Activated T-helper 1 cell treated with anti-CD3 and anti-CD28 coated beads, Interleukin-12 subunit alpha, Interleukin-12 subunit beta, Interleukin-2, Interleukin-4 antibody, amounts not matched to agents 30 ng/mL and 10 ng/mL and 1 ng/mL, durations not matched to agents 14 hours and 24 hours and 36 hours (primary cell): ENCODE measurements at places on chromosomes 1 and 21.

- H3K4me3 ChIP-seq: no peak overlapping the region
- H3K4me1 ChIP-seq: no peaks in the 10 kb centered on the region
- no peaks in the 10 kb centered on the region for H3K27me3 ChIP-seq
- no peaks in the 10 kb centered on the region for H3K36me3 ChIP-seq
- no peak for DNase-seq
These were observed 402.6 kb upstream of the NFIA start for GRCh38 chr1:60679524-60680375.

- no peaks in the 10 kb centered on the region for H3K4me1 ChIP-seq
- DNase-seq: no peak
- H3K4me3 ChIP-seq: no peak overlapping the region
- no peak overlapping the region for H3K27ac ChIP-seq
These were observed 76.6 kb downstream of the NGF start for GRCh38 chr1:115261496-115261895.

DNA sequence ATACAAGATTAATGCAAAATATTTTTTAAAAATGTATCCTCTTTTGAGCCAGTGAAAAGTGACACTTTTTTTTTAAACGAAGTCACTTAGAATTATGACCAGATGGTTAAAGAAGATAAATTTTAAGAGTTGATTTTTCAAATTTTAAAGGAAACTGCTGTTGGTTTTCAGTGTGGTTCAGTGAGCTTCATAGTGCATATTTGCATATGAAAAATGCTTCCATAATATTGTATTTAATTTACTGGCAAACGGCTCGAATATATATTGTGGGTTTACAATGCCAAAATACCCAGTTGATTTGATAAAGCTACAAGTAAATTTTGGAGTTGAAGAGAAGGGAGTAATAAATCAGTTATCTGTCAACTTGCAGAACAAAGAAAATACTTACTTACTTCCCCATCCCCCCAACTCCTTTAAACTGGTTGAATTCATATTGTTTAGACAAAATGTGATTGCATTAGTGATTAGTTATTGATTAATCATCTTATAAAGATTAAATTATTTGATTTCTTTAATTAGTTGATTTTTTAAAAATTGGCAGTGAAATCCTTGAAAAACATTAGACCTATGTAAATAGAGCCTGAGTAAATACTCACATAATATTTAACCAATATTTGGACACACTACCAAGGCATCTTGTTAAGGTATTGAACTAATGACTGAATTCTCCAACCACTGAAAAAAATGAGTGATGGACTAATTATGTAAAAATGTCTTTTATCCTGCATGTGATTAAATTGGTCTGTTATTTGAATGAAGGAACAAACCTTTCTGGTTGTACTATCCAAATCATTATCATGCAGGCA is 122.8 kb upstream of the APP start:
- H3K4me3 ChIP-seq: no peak overlapping the region
- H3K27ac ChIP-seq: no peak overlapping the region
- H3K36me3 ChIP-seq: no peaks in the 10 kb centered on the region
- no peak for DNase-seq
- H3K4me1 ChIP-seq: no peaks in the 10 kb centered on the region
- H3K27me3 ChIP-seq: no peaks in the 10 kb centered on the region

- H3K36me3 ChIP-seq: no peaks in the 10 kb centered on the region
- H3K27ac ChIP-seq: no peak overlapping the region
- peaks cover 7% of the 10 kb centered on the region for H3K4me1 ChIP-seq
- no peak overlapping the region for H3K4me3 ChIP-seq
- no peaks in the 10 kb centered on the region for H3K27me3 ChIP-seq
These were observed 92.5 kb downstream of the LACTBL1 start for GRCh38 chr1:22880174-22880601.

DNA sequence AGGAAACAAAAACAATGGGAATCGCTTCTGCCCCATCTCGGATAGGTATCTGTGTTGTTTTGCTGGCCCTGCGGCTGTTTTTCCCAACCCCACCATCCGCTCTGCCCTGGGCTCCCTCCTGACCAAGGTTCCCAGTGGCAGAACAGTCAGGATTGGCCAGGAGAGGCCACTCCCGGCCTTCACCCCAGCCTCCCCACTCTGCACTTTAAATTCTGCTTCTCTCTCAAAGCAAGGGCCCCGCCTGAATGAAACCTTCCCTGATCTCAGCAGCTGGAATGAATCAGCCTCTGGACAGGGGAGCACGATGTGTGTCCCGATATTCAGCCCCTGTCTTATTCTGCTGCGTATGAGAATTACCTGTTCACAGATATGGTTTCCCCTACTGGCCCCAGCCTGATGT is 16.3 kb downstream of the C1orf115 start:
- H3K4me3 ChIP-seq: no peak overlapping the region
- no peak for DNase-seq
- no peak overlapping the region for H3K27ac ChIP-seq
- peaks cover 5% of the 10 kb centered on the region for H3K27me3 ChIP-seq

DNA sequence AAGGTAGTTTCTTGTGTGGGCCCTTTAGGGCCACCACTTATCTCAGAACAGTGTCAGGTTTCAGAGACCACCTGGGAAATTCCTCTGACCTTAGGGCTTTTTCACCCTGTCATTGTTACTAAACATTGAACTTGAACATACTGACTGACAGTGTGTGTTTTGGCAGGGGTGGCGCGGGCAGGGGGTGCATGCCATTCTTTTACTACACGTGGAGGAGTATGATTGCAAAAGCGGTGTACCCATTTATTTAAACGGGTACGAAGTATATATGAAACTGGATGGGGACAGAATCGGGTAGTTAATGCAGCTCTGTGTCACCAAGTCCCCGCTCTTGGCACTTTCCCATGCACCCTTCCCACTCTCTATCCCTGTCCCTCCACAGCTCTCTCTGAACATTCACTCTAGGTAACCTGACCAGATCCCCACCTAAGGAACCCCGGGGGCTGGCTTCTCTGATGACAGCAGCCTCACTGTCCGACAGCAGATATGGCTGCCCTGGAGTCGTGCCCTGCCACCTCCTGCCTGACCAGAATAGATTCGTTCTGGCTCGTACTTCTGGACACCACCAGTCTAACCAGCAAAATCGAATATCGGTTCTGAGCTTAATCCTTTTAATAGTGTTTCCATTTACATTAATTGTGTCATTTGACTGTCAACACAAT is 51.3 kb downstream of the NFASC start:
- no peaks in the 10 kb centered on the region for H3K36me3 ChIP-seq
- no peaks in the 10 kb centered on the region for H3K4me1 ChIP-seq
- no peak for DNase-seq
- no peak overlapping the region for H3K27ac ChIP-seq

DNA sequence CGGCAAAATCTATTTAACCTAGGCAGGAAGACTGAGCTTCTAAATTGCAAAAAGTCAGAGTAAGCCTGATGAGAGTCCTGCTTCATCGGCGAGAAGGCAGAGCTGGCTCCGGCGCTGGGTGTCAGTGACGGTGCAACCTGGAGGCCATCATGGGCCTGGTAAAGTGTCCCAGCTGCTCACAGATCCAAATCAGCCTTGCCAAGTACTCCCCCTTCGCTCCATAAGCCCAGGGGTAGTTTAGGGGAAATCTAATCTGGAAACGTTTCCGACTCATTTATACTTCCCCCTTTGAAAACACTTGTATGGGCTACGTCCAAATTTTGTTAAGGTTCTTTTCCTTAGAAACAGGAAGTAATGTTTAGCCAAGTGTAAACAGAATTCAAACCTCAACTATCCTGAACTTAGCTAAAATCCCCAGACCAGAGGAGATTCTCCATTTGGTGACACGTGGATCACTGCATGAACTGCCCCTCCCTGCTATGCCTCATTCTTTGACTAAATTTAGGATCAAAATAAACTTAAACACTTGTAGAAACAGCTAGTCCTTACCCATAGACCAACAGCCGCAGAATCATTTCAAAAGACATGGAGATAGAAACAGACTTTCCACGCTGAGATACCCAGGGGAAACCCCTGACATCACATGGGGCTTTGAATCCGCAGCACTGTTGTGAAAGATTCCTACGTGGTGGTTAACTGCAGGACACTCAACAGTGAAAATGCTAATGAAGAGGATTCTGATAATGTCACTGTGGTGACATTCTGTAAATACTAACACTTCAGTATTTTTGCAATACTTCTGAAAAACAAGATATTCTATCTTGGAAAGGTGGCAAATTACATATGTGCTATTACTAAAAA is 172.7 kb downstream of the TGFBR3 start:
- peaks cover 59% of the 10 kb centered on the region for H3K4me1 ChIP-seq
- H3K4me3 ChIP-seq: peak overlapping the region; percentile 61
- H3K27me3 ChIP-seq: peaks cover 4% of the 10 kb centered on the region
- peak; percentile 52 for DNase-seq

DNA sequence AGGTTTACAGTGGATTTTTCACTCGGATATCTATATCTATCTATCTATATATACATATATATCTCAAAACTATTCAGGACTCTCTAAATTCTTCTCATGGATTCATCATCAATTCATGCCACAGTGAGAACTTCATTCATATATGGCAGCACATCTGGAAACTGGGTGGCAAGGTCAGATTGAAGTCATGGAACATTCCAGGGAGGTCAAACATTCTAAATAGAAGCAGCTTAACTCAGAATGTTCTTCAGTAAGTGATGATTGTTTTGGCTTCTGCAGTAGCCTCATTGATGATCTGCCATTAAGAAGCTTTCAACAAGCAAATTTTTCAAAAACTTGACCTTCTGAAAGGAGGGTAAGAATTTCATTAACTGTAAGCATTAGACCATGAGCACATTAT is 46.9 kb upstream of the ADAMTS1 start:
- DNase-seq: no peak
- no peak overlapping the region for H3K27ac ChIP-seq
- H3K27me3 ChIP-seq: no peaks in the 10 kb centered on the region

DNA sequence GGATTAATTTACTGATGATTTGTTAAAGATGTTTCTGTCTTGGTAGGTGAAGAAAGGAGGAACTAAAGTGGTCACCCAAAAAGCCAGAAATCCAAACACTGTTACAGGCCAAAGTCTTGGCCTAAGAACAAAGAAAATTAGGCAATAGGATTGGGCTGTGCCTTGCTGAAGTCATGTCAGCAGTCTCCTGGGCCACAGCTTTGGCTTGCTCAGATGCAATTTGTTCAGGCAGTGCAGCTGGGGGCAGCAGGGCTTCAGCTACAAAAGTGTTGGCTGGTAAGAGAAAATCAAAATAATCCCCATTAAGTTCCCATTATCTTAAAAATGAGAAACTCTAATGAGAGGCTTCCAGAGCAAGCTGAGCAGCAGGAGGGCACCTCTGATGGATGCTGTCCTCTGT is 14.0 kb upstream of the RAP1A start:
- peaks cover 31% of the 10 kb centered on the region for H3K36me3 ChIP-seq
- no peak for DNase-seq
- peaks cover 69% of the 10 kb centered on the region for H3K4me1 ChIP-seq
- no peaks in the 10 kb centered on the region for H3K27me3 ChIP-seq
- peak overlapping the region; percentile 80 for H3K27ac ChIP-seq
- no peak overlapping the region for H3K4me3 ChIP-seq

- no peak overlapping the region for H3K27ac ChIP-seq
- H3K36me3 ChIP-seq: peaks cover 10% of the 10 kb centered on the region
- peaks cover 2% of the 10 kb centered on the region for H3K27me3 ChIP-seq
- peak overlapping the region; percentile 11 for H3K4me3 ChIP-seq
- H3K4me1 ChIP-seq: peaks cover 24% of the 10 kb centered on the region
- no peak for DNase-seq
These were observed 3.3 kb downstream of the PLEKHM2 start for GRCh38 chr1:15687446-15687845.

- H3K27me3 ChIP-seq: peaks cover 2% of the 10 kb centered on the region
- no peak for DNase-seq
- no peak overlapping the region for H3K4me3 ChIP-seq
- H3K4me1 ChIP-seq: no peaks in the 10 kb centered on the region
- H3K36me3 ChIP-seq: no peaks in the 10 kb centered on the region
- H3K27ac ChIP-seq: no peak overlapping the region
These were observed 197.5 kb upstream of the C8B start for GRCh38 chr1:57163325-57163724.

DNA sequence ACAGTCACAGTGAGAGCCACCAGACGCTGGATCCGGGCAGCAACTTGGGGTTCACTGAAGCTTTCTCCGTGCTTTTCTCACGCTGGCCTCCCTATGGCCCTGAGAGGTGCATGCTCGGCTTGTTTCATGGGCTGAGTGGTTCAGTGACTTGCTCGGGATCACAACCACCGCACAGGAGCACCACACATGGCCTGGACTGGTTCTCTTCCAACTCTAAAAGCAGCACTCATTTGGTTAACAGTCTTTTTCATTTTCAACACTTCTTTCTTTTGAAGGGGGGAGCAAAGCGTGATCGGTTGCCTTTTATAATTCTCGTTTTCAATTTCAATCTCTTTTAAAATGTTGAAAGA is 26.2 kb downstream of the UBIAD1 start:
- H3K4me3 ChIP-seq: no peak overlapping the region
- no peaks in the 10 kb centered on the region for H3K27me3 ChIP-seq

GRCh38 chr1:201172326-201172725 is 18.1 kb upstream of the TMEM9 start:
- DNase-seq: no peak
- H3K27ac ChIP-seq: no peak overlapping the region
- no peaks in the 10 kb centered on the region for H3K36me3 ChIP-seq
- peaks cover 17% of the 10 kb centered on the region for H3K27me3 ChIP-seq
- H3K4me1 ChIP-seq: peaks cover 6% of the 10 kb centered on the region
- no peak overlapping the region for H3K4me3 ChIP-seq

DNA sequence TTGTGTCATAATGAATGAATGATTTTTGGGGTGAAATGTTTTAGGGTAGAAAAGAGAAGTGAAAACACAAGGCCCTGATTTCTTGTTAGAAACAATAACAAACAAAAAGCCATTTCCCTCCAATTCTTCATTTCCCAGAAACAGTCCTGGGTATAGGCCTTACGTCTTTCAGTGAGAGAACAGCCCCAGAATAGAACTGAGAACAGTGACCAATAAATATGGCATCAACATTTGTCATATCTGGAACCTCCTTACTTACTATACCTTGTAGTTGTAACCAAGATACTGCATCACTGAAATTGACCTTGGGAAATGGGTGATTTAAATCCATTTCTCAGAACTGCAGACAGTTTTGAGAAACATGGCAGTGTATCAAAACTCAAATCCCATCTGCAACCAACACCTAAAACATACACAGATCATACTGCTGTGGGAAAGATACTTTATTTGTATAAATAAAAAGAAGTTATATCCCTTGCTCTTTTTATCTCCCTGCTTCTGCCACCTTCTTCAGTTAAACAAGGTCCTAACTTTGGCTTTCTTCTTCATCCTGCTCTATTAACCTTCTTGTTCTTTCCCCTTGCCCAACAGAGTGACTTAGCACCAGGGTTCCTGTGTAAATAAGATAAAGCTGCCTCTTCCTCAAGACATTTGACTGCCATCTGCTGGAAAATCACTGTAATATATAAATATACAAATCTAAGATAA is 19.5 kb downstream of the XKR8 start:
- H3K27ac ChIP-seq: no peak overlapping the region
- H3K4me3 ChIP-seq: no peak overlapping the region
- peaks cover 16% of the 10 kb centered on the region for H3K36me3 ChIP-seq
- no peak for DNase-seq

GRCh38 chr1:13675151-13675651 is 24.8 kb upstream of the PRDM2 start:
- H3K27me3 ChIP-seq: peaks cover 21% of the 10 kb centered on the region
- no peak overlapping the region for H3K4me3 ChIP-seq
- no peak for DNase-seq
- H3K27ac ChIP-seq: no peak overlapping the region
- H3K4me1 ChIP-seq: no peaks in the 10 kb centered on the region

GRCh38 chr1:22749503-22749902 is 38.9 kb downstream of the EPHB2 start:
- DNase-seq: no peak
- no peak overlapping the region for H3K4me3 ChIP-seq
- H3K36me3 ChIP-seq: no peaks in the 10 kb centered on the region
- peaks cover 8% of the 10 kb centered on the region for H3K4me1 ChIP-seq
- no peak overlapping the region for H3K27ac ChIP-seq
- H3K27me3 ChIP-seq: peaks cover 3% of the 10 kb centered on the region
